Esophagus squamous epithelium (tissue), 5 donors: ENCODE measurements at places on chromosomes 12 and 14. TPM values are rescaled to one million over a fixed set of nuclear protein-coding genes. Genes with fewer than 3 reads are reported as not detected.
A peak's percentile ranks its signal among the peaks of the same experiment; 100 is the strongest.

The PLEKHG7 gene
- total RNA-seq, result not detected

The LRCOL1 gene
- total RNA-seq, result 1.5 TPM

The SLC8A3 gene
- total RNA-seq, result 1.7 TPM

The TAS2R7 gene
- total RNA-seq, result not detected

The MAPKAPK5 gene
- 31.3 TPM for total RNA-seq

The RNFT2 gene
- 0.38 TPM for total RNA-seq

The PLEK2 gene
- 8.4 TPM for total RNA-seq

The CCDC197 gene
- not detected for total RNA-seq

The SLC38A4 gene
- total RNA-seq, result 2.4 TPM

The SIX1 gene
- total RNA-seq, result not detected

The ARHGAP9 gene
- 17.9 TPM for total RNA-seq

GRCh38 chr12:108720757-108721514 is 10.4 kb downstream of the CORO1C start:
- peak overlapping the region; percentile 75 for H3K27ac ChIP-seq
- no peak overlapping the region for H3K4me3 ChIP-seq
- no peaks in the 10 kb centered on the region for H3K27me3 ChIP-seq
- no peak for DNase-seq

- H3K4me3 ChIP-seq, result no peak overlapping the region
- H3K4me1 ChIP-seq, result no peaks in the 10 kb centered on the region
- H3K27me3 ChIP-seq, result no peaks in the 10 kb centered on the region
Measured at GRCh38 chr12:101166866-101167265, 43.2 kb downstream of the SLC5A8 start.

DNA sequence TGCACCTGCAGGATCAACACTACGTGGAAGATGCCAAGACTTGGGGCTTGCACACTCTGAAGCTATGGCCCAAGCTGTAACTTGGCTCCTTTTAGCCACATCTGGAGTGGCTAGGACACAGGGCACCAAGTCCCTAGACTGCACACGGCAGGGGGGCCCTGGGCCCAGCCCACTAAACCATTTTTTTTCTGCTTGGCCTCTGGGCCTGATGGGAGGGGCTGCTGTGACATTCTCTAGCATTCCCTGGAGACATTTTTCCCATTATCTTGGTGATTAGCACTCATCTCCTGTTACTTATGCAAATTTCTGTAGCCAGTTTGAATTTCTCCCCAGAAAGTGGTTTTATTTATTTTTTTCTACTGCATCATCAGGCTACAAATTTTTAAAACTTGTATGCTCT is 1080.7 kb downstream of the LRFN5 start:
- no peaks in the 10 kb centered on the region for H3K27me3 ChIP-seq
- no peaks in the 10 kb centered on the region for H3K36me3 ChIP-seq
- H3K27ac ChIP-seq, result no peak overlapping the region
- H3K4me3 ChIP-seq, result no peak overlapping the region
- no peak for DNase-seq
- H3K4me1 ChIP-seq, result no peaks in the 10 kb centered on the region

DNA sequence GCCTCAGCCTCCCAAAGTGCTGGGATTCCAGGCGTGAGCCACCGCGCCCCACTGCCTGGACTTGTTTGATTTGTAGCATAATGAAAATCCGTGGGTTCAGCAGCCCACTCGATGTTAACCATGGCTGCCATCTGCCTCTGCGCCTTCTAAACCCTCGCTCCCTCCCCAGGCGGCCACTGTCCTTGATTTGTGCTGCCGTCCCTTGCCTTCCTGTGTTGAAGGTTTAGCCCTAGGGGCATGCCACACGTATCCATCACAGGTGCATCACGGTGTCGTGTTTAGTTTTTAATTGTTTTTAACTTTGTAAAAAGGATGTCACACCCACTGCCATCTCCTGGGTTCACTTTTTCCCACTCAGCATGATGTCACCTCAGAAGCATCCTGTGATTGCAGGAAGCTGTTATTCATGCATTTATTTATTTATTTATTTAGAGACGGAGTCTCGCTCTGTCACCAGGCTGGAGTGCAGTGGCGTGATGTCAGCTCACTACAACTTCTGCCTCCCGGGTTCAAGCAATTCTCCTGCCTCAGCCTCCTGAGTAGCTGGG is 24.5 kb upstream of the ULK1 start:
- no peaks in the 10 kb centered on the region for H3K36me3 ChIP-seq
- H3K27ac ChIP-seq, result no peak overlapping the region
- peaks cover 5% of the 10 kb centered on the region for H3K4me1 ChIP-seq
- no peak overlapping the region for H3K4me3 ChIP-seq

DNA sequence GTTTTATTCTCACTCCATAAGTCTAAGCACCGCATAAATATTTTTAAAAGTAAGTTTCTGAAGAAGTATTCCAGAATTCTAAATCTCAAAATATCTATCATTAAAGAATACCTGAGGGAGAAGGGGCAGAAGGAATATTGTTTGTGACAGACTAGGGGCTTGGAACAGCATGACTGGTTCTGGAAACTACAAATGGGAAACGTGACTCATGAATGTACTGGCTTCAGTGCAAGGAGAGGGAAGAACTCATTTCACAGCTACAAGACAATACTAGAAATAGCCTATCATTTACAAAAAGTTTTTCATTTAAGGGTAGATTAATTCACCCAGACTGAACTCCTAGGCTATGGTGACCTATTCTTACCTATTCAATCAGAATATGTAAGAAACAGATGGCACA is 121.3 kb downstream of the SLC25A21 start:
- no peaks in the 10 kb centered on the region for H3K27me3 ChIP-seq
- peaks cover 38% of the 10 kb centered on the region for H3K4me1 ChIP-seq
- no peak overlapping the region for H3K27ac ChIP-seq
- H3K36me3 ChIP-seq, result no peaks in the 10 kb centered on the region

GRCh38 chr14:70397746-70398145 is 19.1 kb downstream of the SYNJ2BP start:
- no peak overlapping the region for H3K27ac ChIP-seq
- no peaks in the 10 kb centered on the region for H3K4me1 ChIP-seq
- no peaks in the 10 kb centered on the region for H3K27me3 ChIP-seq
- peaks cover 31% of the 10 kb centered on the region for H3K36me3 ChIP-seq
- no peak overlapping the region for H3K4me3 ChIP-seq

GRCh38 chr12:75642226-75642625 is 130.8 kb upstream of the KRR1 start:
- DNase-seq, result no peak
- no peak overlapping the region for H3K4me3 ChIP-seq
- H3K27me3 ChIP-seq, result no peaks in the 10 kb centered on the region

DNA sequence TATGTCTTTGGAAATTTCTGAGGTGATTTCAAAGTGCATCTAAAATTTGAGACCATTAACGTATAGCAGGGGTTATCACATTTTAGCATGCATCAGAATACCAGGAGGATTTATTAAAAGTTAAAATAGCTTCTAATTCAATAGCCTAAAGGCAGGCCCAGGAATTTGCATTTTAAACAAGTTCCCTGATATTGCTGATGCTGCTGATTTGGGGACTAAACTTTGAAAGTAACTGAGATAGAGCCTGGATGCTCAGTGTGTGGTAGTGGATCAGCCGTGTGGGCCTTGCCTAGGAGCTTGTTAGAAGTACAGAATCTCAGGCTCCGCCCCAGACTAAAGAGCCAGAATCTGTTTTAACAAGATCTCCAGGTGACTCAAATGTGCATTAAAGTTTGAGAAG is 375.0 kb upstream of the FBXO33 start:
- no peaks in the 10 kb centered on the region for H3K36me3 ChIP-seq
- H3K27me3 ChIP-seq, result no peaks in the 10 kb centered on the region
- H3K4me1 ChIP-seq, result no peaks in the 10 kb centered on the region
- DNase-seq, result no peak

DNA sequence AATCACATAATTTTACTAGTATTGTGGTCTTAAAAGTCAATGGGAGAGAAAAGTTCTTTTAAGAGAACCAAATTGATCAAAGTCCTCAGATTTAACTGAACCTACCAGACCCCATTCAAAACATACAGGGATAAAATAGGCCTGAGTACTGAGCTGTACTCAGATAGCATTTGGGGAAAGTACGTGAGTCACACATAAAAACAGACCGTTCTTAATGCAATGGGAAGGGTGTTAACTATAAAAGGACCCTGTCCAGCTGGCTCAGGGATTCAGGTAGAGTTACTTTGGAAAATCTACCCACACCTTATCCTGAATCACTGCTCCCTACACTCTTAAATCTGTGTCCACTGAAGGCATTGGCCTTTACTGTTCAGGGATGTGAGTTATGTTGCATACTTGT is 78.0 kb downstream of the PTPN21 start:
- H3K36me3 ChIP-seq, result peaks cover 14% of the 10 kb centered on the region
- no peaks in the 10 kb centered on the region for H3K4me1 ChIP-seq
- H3K27ac ChIP-seq, result no peak overlapping the region
- H3K27me3 ChIP-seq, result no peaks in the 10 kb centered on the region
- no peak overlapping the region for H3K4me3 ChIP-seq
- DNase-seq, result no peak

GRCh38 chr12:23484238-23484637 is 465.2 kb downstream of the SOX5 start:
- H3K4me1 ChIP-seq, result no peaks in the 10 kb centered on the region
- H3K4me3 ChIP-seq, result no peak overlapping the region
- no peak for DNase-seq

- no peak overlapping the region for H3K4me3 ChIP-seq
- H3K36me3 ChIP-seq, result no peaks in the 10 kb centered on the region
- H3K27ac ChIP-seq, result no peak overlapping the region
- H3K27me3 ChIP-seq, result no peaks in the 10 kb centered on the region
Measured at GRCh38 chr14:103050935-103051334, 6.4 kb downstream of the CDC42BPB start.

- H3K36me3 ChIP-seq, result no peaks in the 10 kb centered on the region
- H3K4me1 ChIP-seq, result peaks cover 33% of the 10 kb centered on the region
- DNase-seq, result no peak
- no peaks in the 10 kb centered on the region for H3K27me3 ChIP-seq
- peak overlapping the region; percentile 93 for H3K4me3 ChIP-seq
- H3K27ac ChIP-seq, result peak overlapping the region; percentile 97
Measured at GRCh38 chr12:93381161-93381975, 3.6 kb downstream of the NUDT4 start.

DNA sequence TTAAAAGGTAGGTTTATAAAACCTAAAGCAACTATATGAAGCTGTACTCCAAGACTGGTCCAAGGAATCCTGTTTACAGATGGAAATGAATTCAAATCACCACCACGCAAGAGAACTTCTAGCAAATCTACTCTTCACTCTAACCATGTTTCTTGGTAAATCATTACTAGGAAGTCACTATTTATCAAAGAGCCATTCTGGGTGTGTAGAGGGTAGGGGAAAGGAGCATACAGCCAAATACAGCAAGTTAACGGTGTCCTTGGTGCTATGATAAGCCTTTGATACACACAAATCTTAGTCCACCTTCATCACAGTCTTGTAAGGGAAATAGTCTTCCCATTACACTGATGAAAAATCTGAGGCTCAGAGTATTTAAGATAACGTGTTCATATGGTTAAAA is 16.8 kb downstream of the NIN start:
- no peak overlapping the region for H3K4me3 ChIP-seq
- no peaks in the 10 kb centered on the region for H3K4me1 ChIP-seq
- H3K36me3 ChIP-seq, result no peaks in the 10 kb centered on the region
- DNase-seq, result no peak

DNA sequence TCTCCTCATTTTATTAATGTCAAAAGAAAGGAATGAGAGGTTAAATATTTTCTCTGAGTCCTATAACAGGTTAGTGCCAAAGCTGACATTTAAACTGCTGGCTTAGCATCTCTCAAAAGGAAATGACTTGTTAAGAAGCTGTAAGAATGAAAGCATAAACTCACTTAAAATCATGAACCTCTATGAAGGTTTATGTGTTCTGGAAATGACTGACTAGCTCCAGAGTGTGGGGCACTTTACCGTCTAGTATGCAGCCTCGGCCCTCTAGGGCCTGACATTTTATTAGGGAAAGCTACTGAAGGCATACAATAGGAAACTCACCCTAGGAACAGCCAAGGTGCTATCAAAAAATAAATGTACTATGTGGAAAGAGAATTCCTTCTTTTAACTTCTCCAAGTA is 35.1 kb downstream of the SPX start:
- no peak for DNase-seq
- H3K4me3 ChIP-seq, result no peak overlapping the region
- H3K27me3 ChIP-seq, result no peaks in the 10 kb centered on the region
- no peaks in the 10 kb centered on the region for H3K36me3 ChIP-seq
- H3K27ac ChIP-seq, result no peak overlapping the region

GRCh38 chr14:71621276-71621675 is 311.0 kb upstream of the RGS6 start:
- no peaks in the 10 kb centered on the region for H3K27me3 ChIP-seq
- no peak for DNase-seq

GRCh38 chr12:111597831-111598636 is 1.1 kb downstream of the ATXN2 start:
- peak overlapping the region; percentile 97 for H3K27ac ChIP-seq
- peaks cover 29% of the 10 kb centered on the region for H3K4me1 ChIP-seq
- no peaks in the 10 kb centered on the region for H3K36me3 ChIP-seq
- peak overlapping the region; percentile 98 for H3K4me3 ChIP-seq
- DNase-seq, result no peak

DNA sequence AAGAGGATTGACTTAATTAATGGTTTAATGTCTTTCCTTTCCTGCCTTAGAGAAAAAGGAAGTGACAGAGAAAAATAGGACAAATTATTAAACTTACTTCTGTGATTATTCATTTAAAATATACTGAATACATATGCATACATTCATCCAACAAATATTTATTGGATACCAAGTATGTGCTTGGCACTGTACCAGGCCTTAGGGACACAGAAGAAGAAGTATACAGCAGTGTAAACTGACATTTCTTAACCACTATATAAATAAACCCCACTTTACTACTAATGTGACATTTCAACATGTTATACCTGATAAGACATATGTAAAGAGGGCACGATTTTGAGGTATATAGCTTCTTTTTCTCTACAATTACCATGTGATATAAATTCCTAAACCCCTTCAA is 53.6 kb downstream of the ERO1A start:
- H3K4me1 ChIP-seq, result no peaks in the 10 kb centered on the region
- H3K36me3 ChIP-seq, result no peaks in the 10 kb centered on the region
- H3K27ac ChIP-seq, result no peak overlapping the region
- no peaks in the 10 kb centered on the region for H3K27me3 ChIP-seq
- DNase-seq, result no peak

DNA sequence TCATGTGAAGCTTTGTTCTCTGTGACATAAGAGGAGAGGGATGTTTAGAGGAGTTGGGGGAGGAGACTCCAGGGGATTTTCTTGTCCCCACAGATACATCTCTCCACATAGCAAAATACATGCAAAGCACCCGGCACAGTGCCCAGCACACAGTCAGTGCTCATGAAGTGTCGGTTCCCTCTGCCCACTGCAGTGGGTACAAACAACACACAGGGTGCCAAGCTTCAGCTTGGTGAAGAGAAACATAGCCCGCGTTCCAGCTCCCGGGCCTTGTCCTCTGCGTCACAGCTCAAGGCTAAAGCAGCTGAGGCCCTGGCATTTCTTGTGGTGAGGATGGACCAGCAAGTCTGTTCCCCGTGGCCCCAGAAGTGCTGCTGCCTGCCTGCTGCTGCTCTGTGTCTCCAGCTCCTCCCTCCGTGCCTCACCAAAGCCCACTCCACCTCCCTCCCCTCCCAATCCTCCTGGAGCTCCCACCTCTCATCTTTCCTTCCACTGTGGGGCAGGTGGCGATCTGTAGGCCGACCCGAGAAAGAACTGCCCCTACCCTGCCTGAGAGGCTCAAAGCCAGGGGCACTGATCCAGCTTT is 57.0 kb upstream of the FKBP4 start:
- H3K4me3 ChIP-seq, result no peak overlapping the region
- no peaks in the 10 kb centered on the region for H3K27me3 ChIP-seq
- no peak for DNase-seq
- H3K4me1 ChIP-seq, result no peaks in the 10 kb centered on the region
- no peak overlapping the region for H3K27ac ChIP-seq
